ENCODE measurements at places on chromosomes 2 and 18. TPM values are rescaled to one million over a fixed set of nuclear protein-coding genes. Genes with fewer than 3 reads are reported as not detected.

The ARHGAP28 gene
- total RNA-seq = 0.30 TPM

The TEKT4 gene
- total RNA-seq = not detected

The LAMA3 gene
- total RNA-seq = 3.8 TPM

The HOXD4 gene
- total RNA-seq = 0.30 TPM

The SDC1 gene
- 77.2 TPM for total RNA-seq

The CAPN14 gene
- total RNA-seq = 0.14 TPM
